ENCODE measurements at places on chromosomes 2 and 18.

GRCh38 chr2:201968476-201968875 is 65.2 kb upstream of the FZD7 start:
- no peak for DNase-seq

- DNase-seq = no peak
Measured at GRCh38 chr2:162327134-162327769, 8.8 kb upstream of the IFIH1 start.

GRCh38 chr2:30287857-30288513 is 56.7 kb downstream of the LBH start:
- DNase-seq = peak; percentile 77

DNA sequence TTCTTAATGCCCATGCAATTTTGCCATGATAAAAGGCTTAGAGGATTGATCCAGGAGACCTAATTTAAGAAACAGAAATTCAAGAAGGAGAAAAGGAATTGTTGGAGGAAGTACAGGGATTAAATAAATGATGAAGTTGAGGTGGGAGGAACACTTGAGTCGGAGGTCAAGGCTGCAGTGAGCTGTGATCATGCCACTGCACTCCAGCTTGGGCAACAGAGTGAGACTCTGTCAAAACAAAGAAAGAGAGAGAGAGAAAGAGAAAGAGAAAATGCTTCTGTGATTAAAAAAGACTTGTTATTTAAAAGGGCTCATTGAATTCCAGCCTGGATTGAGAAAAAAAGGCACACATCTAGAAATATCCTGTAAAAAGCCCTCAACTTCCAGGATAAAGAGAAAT is 123.2 kb downstream of the B3GNT2 start:
- DNase-seq = peak; percentile 11

- DNase-seq = no peak
Measured at GRCh38 chr2:53711271-53711780, 56.3 kb upstream of the CHAC2 start.

DNA sequence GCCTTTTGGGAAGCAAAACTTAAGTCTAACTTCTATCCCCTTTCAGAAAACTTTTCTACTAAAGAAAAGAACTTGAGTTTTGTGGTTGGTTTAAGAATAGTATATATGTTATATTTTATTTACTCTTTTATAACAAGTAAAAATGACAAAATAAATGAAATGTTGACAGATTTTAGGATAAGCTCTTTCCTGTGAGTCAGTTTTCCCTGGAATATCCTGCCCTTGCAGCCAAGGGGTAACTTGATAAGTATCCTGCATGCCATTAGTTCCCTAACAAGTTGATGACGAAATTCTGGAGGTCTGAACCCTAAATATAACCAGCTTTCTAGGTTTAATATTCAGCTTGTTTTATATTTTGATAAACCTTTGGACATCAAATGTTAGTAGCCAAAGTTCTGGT is 7.3 kb upstream of the HTR2B start:
- no peak for DNase-seq

Data from MV-4-11 (cell line).